Stimulated activated CD8-positive, alpha-beta memory T cell treated with anti-CD3 and anti-CD28 coated beads, Interleukin-4, amount 100 ng/mL, for 24 hours (primary cell): ENCODE measurements at places on chromosomes 11 and 22.

DNA sequence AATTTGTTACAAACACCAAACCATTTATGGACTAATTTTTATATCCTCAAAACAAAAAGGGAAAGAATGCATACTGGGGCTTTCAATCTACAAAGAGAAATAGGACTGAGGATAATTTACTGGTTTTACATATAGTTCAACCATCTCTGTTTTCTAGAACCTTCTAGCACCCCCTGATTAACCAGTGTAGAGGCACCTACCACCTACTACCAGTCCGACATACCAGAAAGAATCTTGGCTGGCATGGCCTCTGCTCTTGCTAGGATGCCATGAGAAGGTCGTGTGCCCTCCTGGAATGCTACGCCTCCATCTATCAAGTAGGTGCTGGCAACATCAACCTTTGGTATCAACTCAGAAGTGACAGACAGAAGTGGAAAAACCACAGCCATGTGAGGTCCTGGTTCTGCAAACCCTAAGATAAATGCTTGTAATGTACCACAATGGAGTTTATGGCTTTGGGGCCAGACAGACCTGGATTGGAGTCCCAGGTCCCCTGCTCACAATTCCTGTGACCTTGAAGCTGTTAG lies 28.2 kb downstream of the MYH9 start:
- no peak for DNase-seq

DNA sequence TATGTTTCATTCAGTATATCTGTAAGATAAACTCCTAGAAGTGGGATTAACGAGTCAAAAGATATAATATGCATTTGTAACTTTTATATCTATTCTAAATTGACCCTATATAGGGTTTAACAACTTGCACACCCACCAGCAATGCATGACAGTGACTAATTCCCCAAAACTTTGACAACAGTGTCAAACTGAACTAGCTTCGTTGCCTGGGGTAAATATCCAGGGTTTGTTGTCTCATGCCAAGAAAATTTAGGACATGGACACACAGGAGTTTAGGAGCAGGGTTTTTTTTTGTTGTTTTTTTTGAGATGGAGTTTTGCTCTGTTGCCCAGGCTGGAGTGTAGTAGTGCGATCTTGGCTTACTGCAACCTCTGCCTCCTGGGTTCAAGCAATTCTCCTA lies 5.1 kb downstream of the SNU13 start:
- DNase-seq = no peak

DNA sequence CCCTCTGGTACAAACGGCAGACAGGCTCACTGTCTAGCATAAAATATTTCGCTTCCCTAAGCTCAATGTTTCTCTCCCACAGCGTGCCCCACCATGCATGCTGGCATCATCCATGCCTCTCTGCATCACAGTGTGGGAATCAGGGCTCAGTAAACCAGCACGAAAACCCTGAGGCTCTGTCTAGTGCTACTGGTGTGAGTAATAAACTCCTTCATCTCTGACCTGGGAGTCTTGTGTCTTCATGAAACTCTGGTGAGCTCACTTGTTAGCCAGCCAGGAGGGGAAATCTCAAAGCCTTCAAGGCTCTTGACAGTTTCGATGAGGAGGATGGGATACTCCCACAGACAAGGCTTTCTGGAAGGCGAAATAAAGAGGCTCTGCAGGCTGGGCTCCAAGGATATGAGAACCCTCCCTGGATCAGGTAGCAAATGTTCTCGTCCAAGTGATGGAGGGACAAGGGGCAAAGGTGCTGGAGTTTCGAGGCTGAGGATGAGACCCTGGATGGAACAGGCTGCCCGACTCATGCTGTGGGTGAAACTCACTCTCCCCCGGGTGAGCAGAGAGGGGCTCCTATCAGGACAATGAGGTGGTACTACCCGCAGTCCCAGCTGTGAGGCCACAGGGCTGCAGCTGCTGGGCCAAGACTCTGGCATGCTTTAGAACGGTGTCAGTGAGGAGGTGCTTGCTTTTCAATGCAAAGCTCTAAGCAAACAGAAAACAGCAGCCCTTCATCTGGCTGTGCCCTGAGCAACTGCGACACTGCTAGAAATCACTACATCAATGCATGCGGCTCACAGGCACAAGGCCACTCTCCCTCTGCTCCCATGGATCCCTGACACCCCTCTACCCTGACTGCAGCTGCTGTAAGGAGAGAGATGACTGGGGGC lies 69.3 kb downstream of the SHANK2 start:
- DNase-seq = no peak

DNA sequence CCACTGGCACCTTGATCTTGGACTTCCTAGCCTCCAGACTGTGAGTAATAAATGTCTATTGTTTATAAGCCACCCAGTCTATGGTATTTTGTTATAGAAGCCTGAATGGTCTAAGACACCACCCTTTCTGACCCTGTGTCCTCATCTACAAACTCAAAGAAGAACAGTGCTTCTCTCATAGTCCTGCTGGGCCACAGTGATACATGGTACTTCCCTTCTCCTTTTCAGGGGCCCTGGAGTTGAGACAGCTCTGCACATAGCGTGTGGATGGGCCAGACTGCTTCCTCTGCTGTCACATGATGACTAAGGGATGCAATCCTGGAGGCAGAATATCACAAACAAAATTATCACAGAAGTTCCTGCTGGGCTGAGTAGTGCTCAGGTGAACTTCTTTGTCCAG lies 5.0 kb downstream of the KCNJ11 start:
- no peak for DNase-seq

DNA sequence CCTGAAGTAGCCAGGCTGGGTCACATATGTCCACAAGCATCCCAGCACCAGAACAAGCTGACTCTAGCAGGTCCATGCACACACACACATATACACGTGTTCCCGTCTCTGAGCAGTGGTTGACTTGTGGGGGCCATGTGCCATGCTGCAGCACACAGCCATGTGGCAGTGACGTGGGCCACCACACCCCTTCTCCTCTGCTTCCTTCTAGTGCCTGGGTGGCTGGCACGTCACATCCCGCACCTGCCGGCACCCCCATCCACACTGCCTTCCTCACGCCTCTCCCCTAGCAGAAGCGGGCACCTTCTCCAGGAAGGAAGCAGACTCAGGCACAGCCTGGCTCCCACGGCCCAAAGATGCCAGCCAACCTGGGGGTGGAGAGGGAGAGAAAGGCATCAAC lies 9.5 kb downstream of the SYT7 start:
- DNase-seq = no peak

- DNase-seq = peak; percentile 26
Measured at GRCh38 chr22:37043828-37044538, 7.6 kb upstream of the KCTD17 start.

DNA sequence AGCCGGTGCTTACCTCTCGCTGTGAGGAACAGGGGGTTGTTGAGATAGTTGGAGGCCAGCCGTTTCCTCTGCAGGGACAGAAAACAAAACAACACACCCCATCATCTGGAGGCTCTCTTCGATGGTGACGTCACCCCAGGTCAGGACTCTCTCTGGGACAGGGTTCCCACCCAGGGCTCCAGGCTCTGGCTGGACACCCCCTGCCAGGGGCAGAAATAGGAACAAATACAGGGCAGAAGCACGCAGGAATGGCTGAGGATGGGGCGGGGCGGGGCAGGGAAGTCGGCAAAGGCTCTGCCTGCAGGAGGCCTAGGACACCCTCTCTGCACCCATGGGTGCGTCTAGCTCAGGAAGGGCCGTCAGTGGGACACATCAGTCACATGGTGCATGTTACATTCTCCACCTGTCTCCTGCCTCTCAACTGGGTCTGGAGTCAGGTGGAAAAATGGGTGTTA lies 118.5 kb downstream of the PHF21B start:
- no peak for DNase-seq

GRCh38 chr11:20243974-20244373 lies 83.7 kb upstream of the DBX1 start:
- DNase-seq = no peak

DNA sequence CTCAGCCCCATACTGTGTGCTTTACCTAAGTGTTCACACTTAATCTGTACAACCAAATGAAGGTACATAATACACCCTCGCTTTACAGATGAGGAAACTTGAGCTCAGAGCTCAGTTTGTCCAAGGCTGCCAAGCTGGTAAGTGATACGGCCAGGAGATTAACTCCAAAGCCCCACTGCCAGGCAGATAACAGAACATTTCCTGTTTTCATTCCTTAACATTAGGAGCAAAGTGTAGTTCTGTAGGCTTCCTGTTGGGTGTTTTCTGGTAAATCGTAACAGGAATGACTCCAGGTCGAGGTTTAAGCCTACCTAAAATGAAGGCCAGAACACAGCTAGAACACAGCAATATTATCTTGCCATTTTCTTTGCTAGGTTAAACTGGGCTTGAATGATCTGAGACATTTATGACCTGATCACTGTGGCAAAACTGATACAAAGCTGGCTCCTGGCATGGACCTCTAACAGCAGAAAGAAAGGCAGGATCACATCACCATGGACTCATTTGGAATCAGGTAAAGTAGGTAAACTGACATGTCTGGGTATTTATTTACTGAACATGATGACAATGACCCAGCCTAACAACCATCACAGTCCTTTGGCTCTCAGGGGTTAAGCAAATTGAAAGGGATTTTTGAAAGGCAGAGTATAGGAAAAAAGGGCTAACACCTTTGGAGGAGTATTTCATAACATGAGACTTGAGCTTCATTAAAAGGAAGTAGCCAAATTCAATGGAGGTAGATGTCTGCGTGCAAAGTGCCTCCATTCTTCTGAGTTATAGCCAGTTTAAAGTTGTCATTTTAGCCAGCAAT lies 3.9 kb upstream of the NUP50 start:
- no peak for DNase-seq

GRCh38 chr22:17910561-17911311 lies 113.6 kb downstream of the MICAL3 start:
- DNase-seq = no peak

- no peak for DNase-seq
Measured at GRCh38 chr11:2718817-2719438, 19.1 kb upstream of the KCNQ1OT1 start.

DNA sequence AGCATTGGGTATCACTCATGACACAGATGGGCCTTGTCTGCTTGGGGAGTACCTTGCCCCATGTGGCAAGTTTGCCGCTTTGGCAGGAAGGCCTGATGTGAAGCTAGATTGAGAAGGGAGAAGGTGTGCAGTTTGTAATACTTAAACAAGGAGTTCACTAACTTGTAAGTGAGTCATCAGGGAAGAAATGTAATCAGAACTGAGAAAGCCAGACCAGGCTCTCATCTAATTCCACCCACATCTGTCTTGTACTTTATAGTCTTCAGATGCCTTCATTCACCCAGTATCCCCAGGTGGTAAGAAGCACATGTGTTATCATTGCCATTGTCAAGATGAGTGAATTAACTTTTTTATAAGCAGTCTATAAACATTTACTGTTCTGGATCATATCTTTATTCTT lies 116.0 kb upstream of the DDI1 start:
- no peak for DNase-seq

- DNase-seq = no peak
Measured at GRCh38 chr11:74232311-74232950, 61.3 kb downstream of the PPME1 start.
